ENCODE measurements at places on chromosomes 12 and 14.

DNA sequence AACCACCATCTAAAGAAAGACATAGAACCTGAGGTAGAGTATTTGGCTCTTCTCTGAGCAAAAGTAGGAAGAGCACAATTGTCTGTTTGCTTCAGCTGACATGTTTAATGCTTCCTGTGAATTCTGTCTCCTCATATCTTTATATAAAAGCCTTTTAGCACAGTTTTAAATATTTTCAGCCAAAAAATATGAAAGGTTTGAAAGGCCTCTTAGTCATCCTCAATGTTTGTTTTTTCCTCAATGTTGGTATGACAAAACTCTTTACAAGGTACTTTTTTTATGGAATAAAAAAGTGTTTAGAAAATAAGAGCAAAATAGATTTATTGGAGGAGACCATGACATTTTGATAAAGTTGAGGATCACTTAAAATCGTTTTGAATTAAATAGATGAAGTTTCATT, 360.9 kb downstream of the NAV3 start:
- H3K4me1 ChIP-seq, result no peaks in the 10 kb centered on the region
- H3K4me3 ChIP-seq, result no peak overlapping the region
- no peaks in the 10 kb centered on the region for H3K27me3 ChIP-seq
- no peaks in the 10 kb centered on the region for H3K36me3 ChIP-seq

- DNase-seq, result no peak
- H3K36me3 ChIP-seq, result no peaks in the 10 kb centered on the region
- no peaks in the 10 kb centered on the region for H3K27me3 ChIP-seq
- H3K4me3 ChIP-seq, result no peak overlapping the region
- H3K27ac ChIP-seq, result no peak overlapping the region
Measured at GRCh38 chr14:77067632-77068516, 30.2 kb upstream of the CIPC start.

DNA sequence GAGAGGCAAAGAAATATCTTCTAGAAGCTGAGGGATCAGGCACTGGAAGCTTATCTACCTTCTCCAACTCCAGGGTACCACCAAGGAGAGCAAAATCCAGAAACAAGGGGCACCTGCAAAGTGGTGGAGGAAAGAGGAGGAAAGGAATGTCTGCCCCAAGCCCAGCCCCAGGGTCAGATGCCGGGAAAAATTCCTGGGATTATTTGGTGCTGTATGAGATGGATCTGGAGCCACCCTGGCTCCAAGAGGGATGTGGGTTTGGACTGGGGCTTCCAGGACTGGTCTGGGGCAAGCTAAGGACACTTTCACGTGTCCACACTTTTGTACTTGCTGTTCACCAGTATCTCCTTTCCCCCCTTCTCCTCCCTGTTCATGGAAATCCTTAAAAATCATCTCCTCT, 69.8 kb downstream of the DPF3 start:
- no peak for DNase-seq
- no peaks in the 10 kb centered on the region for H3K36me3 ChIP-seq
- no peaks in the 10 kb centered on the region for H3K4me1 ChIP-seq
- no peak overlapping the region for H3K27ac ChIP-seq
- no peaks in the 10 kb centered on the region for H3K27me3 ChIP-seq

- no peak overlapping the region for H3K4me3 ChIP-seq
- no peaks in the 10 kb centered on the region for H3K27me3 ChIP-seq
- no peaks in the 10 kb centered on the region for H3K36me3 ChIP-seq
- no peak overlapping the region for H3K27ac ChIP-seq
- H3K4me1 ChIP-seq, result no peaks in the 10 kb centered on the region
Measured at GRCh38 chr12:47413806-47414205, 292.0 kb downstream of the RPAP3 start.

- H3K4me3 ChIP-seq, result no peak overlapping the region
- H3K27ac ChIP-seq, result no peak overlapping the region
- H3K27me3 ChIP-seq, result no peaks in the 10 kb centered on the region
- H3K4me1 ChIP-seq, result no peaks in the 10 kb centered on the region
- no peaks in the 10 kb centered on the region for H3K36me3 ChIP-seq
Measured at GRCh38 chr14:62947301-62947700, 98.0 kb downstream of the KCNH5 start.

Measured in iPS DF 6.9 (cell line).